ENCODE measurements at places on chromosomes 1 and 21.
A peak's percentile ranks its signal among the peaks of the same experiment; 100 is the strongest.

DNA sequence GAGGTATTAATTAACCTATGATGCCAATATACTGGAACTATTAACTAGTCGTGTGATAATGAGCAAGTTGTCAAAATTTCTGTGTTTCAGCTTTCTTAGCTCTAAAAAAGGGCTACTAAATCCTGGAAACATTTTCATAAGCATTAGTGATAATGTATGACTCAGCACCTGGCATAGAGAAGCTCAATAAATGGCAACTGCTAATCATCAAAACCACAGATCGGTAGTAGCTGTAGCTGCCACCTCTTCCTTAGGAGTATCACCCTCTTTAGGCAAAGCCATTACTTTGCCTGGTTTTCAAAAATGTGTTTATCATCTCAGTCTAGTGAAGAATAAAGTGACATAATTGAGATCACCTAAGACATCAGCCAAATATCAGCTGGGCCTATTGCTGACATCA lies 75.5 kb downstream of the TPR start:
- no peak overlapping the region for H3K4me3 ChIP-seq
- H3K4me1 ChIP-seq: no peaks in the 10 kb centered on the region
- no peak overlapping the region for H3K27ac ChIP-seq
- no peaks in the 10 kb centered on the region for H3K27me3 ChIP-seq

GRCh38 chr1:107244709-107245500 lies 104.1 kb downstream of the NTNG1 start:
- H3K4me3 ChIP-seq: no peak overlapping the region
- no peak for DNase-seq
- H3K27ac ChIP-seq: no peak overlapping the region
- H3K36me3 ChIP-seq: no peaks in the 10 kb centered on the region
- no peaks in the 10 kb centered on the region for H3K27me3 ChIP-seq

- H3K27me3 ChIP-seq: no peaks in the 10 kb centered on the region
- no peak overlapping the region for H3K27ac ChIP-seq
- DNase-seq: peak; percentile 31
- H3K36me3 ChIP-seq: no peaks in the 10 kb centered on the region
- no peak overlapping the region for H3K4me3 ChIP-seq
- no peaks in the 10 kb centered on the region for H3K4me1 ChIP-seq
Measured at GRCh38 chr1:30919025-30919881, 10.7 kb upstream of the SDC3 start.

GRCh38 chr1:20948101-20948500 lies 161.0 kb upstream of the HP1BP3 start:
- H3K27me3 ChIP-seq: no peaks in the 10 kb centered on the region
- no peaks in the 10 kb centered on the region for H3K36me3 ChIP-seq
- no peak for DNase-seq
- no peak overlapping the region for H3K27ac ChIP-seq

GRCh38 chr1:52917156-52917555 lies 4.4 kb downstream of the ECHDC2 start:
- DNase-seq: no peak
- no peak overlapping the region for H3K27ac ChIP-seq
- no peak overlapping the region for H3K4me3 ChIP-seq
- H3K27me3 ChIP-seq: no peaks in the 10 kb centered on the region

DNA sequence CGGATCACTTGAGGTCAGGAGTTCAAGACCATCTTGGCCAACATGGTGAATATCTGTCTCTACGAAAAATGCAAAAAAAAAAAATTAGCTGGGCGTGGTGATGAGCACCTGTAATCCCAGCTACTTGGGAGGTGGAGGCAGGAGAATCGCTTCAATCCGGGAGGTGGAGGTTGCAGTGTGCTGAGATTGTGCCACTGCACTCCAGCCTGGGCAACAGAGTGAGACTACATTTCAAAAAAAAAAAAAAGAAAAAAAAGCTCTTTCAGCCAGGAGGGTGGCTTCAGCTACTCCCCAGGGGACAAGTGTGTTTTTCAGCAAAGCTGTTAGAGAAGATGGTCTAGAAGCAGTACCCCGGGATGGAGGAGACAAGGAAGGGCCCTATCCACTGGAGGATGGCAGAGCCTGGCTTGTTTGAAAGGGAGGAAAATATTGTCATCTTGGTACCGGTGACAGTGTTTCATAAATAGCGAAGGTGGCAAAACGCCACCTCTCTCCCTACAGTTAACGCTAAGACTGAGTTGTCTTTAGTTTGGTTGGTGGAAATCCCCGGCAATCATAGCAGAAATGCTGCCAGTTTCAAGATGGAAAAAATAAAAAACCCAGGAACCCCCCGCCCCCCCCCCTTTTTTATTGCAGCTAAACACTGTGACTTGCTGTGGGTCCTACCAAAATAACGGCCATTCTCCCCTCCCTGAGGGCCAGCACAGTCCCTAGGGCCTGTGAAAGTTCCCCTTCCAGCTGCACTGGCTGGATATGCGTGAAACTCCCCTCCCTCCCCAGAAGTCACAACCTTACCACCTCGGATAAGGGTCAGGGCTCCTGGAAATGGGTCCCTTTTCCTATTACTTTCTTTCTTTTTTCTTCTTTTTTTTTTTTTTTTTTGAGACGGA lies 3.5 kb downstream of the PIK3CD start:
- H3K27me3 ChIP-seq: no peaks in the 10 kb centered on the region
- no peak for DNase-seq
- H3K4me3 ChIP-seq: no peak overlapping the region
- H3K27ac ChIP-seq: no peak overlapping the region

- no peak for DNase-seq
- no peaks in the 10 kb centered on the region for H3K27me3 ChIP-seq
- no peak overlapping the region for H3K27ac ChIP-seq
- no peaks in the 10 kb centered on the region for H3K4me1 ChIP-seq
- H3K4me3 ChIP-seq: no peak overlapping the region
Measured at GRCh38 chr1:205365945-205366463, 9.3 kb upstream of the KLHDC8A start.

- no peak overlapping the region for H3K27ac ChIP-seq
- no peak for DNase-seq
- no peaks in the 10 kb centered on the region for H3K36me3 ChIP-seq
- no peaks in the 10 kb centered on the region for H3K27me3 ChIP-seq
- H3K4me3 ChIP-seq: no peak overlapping the region
Measured at GRCh38 chr1:51484591-51484990, 34.5 kb downstream of the EPS15 start.

DNA sequence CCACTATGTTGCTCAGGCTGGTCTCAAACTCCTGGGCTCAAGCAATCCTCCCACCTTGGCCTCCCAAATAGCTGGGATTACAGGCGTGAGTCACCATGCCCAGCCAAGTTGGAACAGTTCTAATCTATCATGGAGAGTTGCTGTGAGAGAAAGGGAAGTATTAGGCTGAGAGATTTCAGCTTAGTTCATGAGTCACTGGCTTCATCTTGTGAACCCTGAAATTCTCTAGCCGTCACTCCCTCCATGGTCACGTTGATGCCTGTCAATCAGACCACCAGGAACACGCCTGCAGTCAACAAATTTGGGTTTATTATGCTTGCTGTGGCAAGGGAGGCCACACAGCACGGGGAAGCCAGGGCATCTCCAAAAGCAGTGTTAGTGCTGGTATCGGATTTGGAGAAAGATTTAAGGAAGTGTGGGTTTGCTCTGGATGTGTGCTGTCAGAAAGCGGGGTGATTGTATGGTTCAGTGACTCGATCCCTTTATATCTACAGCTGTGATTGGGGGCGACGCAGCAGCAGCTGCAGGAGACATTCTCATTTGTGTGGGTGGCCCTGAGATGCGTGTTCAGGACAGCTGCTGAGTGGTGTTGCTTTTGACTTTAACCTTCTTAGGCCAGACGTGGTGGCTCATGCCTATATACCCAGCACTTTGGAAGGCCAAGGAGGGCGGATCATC lies 18.7 kb downstream of the UQCRHL start:
- H3K27me3 ChIP-seq: no peaks in the 10 kb centered on the region
- H3K4me3 ChIP-seq: no peak overlapping the region
- H3K27ac ChIP-seq: no peak overlapping the region
- H3K4me1 ChIP-seq: peaks cover 24% of the 10 kb centered on the region
- DNase-seq: no peak

GRCh38 chr21:31803039-31804007 lies 69.5 kb upstream of the HUNK start:
- H3K36me3 ChIP-seq: no peaks in the 10 kb centered on the region
- no peaks in the 10 kb centered on the region for H3K4me1 ChIP-seq
- no peak overlapping the region for H3K27ac ChIP-seq
- no peak overlapping the region for H3K4me3 ChIP-seq
- H3K27me3 ChIP-seq: no peaks in the 10 kb centered on the region

GRCh38 chr21:46437511-46437910 lies 21.2 kb upstream of the DIP2A start:
- H3K36me3 ChIP-seq: no peaks in the 10 kb centered on the region
- H3K27ac ChIP-seq: no peak overlapping the region
- H3K4me3 ChIP-seq: no peak overlapping the region
- H3K27me3 ChIP-seq: no peaks in the 10 kb centered on the region

DNA sequence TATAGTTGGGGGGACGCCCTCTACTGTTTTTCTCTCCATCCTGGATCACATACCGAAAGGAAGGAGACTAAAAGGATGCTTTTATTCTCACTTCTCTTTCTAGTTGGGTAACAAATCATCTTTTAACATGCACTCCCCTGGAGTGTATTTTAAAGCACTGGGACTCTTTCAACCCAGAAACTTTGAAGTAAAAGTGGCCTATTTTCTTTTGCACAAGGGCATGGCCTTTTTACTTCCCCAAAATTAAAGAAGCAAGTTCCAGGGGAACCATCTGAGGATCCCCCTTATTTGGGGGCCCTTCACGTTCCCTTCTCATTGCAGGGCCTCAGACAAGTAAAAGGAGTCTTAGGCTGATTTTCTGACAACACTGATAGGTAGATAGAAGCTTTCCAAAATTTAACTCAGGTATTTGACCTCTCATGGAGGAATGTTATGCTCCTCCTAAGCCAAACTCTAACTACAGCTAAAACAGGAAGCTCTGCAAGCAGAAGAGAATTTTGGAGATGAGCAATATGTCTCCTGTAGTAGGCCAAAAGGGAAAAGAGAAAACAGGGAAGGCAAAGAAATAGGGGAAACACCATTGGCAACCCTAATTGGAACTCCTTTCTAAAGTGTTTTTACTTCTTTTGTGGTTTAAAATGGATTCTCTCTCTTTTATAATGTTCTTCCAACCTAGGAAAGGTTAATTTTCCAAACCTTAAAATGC lies 8.9 kb upstream of the CD46 start:
- H3K36me3 ChIP-seq: no peaks in the 10 kb centered on the region
- H3K4me3 ChIP-seq: no peak overlapping the region
- H3K27ac ChIP-seq: no peak overlapping the region

DNA sequence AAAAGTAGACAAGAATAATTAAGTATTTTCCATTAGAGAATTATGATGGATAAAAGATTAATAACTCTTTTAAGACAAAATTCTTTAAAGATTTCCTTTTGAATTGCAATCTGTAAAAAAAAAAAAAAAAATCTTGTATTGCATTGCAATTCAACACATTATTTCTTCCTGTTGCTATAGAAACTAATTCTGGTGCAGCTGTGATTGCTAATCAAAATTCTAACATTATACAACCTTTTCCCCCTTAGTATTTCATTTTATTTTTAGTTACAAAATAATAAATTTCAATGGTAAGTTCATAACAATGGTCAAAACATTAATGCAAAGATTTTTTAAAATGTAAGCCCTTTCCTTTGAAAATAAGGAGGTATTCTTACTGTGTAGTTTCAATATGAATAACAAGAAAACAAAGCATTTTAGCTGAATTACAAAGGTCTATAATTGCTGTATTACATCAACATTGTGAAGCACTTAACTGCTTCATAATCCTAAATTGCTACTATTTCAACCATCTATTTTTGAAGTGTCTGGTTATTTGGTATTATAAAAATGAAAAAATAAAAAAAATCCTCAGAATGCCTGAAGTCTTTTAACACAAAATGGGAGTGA lies 135.0 kb downstream of the SYT14 start:
- no peaks in the 10 kb centered on the region for H3K36me3 ChIP-seq
- H3K4me3 ChIP-seq: no peak overlapping the region

DNA sequence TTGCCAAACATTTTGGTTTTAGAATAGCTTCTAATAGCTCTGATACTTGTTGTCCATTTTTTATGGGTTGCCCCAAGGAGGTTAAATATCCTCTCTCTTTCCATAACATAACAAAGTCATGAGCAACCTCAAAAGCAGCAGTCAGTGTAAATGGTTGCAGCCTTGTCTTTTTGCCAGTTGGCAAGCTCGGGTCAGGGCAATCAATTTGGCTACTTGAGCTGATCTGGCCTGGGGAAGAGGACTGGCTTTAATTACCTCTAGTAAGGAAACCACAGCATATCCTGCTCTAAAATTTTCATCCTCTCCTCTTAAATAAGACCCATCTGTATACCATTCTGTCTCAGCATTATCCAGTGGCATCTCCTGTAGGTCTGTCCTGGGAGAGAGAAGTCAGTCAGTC lies 21.2 kb upstream of the FMO4 start:
- H3K27me3 ChIP-seq: no peaks in the 10 kb centered on the region
- DNase-seq: peak; percentile 54
- no peak overlapping the region for H3K27ac ChIP-seq
- H3K4me1 ChIP-seq: peaks cover 5% of the 10 kb centered on the region
- H3K36me3 ChIP-seq: no peaks in the 10 kb centered on the region
- no peak overlapping the region for H3K4me3 ChIP-seq

GRCh38 chr1:179731643-179732042 lies 11.4 kb upstream of the FAM163A start:
- H3K36me3 ChIP-seq: no peaks in the 10 kb centered on the region
- H3K27ac ChIP-seq: no peak overlapping the region
- DNase-seq: no peak
- H3K4me1 ChIP-seq: no peaks in the 10 kb centered on the region
- H3K27me3 ChIP-seq: no peaks in the 10 kb centered on the region
- no peak overlapping the region for H3K4me3 ChIP-seq

GRCh38 chr1:89931964-89932363 lies 62.9 kb upstream of the ZNF326 start:
- no peaks in the 10 kb centered on the region for H3K36me3 ChIP-seq
- H3K4me3 ChIP-seq: no peak overlapping the region
- DNase-seq: no peak
- no peak overlapping the region for H3K27ac ChIP-seq

DNA sequence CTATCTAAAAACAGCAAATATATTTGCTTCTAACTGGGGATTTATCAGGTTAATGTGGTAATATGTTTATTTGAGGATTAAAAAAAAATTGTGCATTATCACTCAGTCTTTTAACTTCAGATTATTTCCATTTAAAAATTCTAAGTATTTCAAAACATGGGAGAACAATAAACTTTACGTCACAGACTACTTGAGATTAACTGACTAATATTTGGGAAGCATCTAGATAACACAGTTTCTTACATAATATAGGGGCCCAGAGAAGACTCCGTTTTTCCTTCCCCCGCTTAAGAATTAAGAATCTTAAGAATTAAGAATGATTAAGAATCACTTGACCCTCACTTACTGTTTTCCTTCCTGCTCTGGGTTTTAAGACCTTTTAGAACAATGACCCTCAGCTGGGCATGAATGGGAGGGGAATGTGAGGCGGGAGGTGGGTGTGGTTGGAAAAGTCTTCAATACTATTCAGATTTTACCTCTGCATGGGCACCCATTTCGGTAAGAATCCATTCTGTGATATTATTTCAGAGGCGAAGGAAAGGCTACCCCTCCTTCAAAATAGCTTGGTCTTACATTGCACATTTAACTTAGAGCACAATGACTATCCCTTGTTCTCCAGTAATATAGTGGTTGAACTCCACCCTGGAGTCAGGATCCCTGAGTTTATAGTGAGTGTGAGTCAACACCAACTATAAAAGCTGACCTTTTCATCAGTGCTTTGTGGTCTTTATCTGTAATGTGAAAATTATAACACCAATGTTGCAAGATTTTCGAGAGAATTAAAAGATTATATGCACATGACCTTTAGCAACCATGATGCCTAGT lies 821.3 kb downstream of the USP25 start:
- no peaks in the 10 kb centered on the region for H3K27me3 ChIP-seq
- peaks cover 5% of the 10 kb centered on the region for H3K36me3 ChIP-seq
- no peak overlapping the region for H3K27ac ChIP-seq
